Right ventricle myocardium superior (tissue), 1 donor: ENCODE measurements at places on chromosomes 6 and 20.

DNA sequence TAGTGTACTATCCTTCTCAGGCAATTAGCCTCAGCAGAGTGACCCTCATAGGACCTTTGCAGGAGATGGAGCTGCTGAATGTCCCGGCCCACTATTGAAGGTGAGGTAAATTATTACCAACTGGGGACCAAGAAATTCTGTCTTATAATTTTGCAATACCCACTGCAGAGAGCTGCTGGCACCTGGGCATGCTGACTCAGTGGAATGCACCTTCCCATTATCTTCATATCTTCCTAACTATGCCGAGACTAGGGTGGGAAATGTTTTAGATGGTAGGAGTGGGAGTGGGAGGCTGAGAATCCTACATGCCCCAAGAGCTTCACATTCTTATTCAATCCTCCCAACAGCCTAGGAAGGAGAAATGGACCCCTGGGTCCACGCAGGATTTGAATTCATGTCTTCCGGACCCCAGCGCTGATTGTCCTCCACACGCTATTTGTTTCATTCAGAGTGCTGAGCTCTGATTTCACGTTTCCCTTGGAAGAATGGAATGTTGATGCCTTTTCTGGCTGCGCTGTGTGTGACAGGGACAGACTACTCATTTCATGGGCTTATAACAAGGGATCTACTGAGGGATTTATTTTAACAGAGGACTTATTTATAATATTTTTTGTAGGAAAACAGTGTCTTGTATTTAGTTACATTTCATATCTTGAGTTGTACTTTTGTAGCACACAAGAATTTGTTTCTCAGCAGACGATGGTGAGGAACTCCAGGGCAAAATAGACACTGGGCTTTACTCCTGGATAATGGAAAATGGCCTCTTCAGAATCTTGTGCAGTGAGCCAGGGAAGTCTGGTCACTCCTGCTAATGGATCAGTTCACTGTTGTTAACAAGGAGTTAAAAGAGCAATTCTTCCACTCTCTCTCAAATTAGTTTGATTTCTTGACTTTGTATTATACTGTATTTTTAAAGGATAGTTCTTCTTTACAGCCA is 66.4 kb downstream of the FYN start:
- no peak for DNase-seq

DNA sequence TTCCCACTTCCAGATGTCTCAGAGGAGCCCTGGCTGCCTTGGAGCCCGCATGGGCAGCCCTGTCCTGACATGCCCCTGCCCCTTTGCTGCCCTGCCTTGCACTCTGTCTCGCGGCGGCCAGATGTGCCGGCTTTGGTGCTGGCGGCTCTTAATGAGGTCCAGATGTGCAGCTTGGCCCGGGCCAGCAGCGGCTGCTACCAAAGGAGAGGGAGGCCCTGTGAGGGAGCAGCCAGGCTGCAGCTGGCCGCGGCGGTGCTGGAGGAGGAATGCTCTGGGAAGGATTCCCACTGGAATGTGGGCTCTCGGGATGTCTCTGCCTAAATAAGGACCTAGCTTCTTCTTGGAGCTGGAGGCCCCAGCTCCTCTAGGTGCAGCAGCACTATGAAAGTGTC is 72.4 kb downstream of the FGD2 start:
- peak; percentile 91 for DNase-seq

GRCh38 chr6:17336425-17336824 is 55.3 kb downstream of the RBM24 start:
- no peak for DNase-seq

DNA sequence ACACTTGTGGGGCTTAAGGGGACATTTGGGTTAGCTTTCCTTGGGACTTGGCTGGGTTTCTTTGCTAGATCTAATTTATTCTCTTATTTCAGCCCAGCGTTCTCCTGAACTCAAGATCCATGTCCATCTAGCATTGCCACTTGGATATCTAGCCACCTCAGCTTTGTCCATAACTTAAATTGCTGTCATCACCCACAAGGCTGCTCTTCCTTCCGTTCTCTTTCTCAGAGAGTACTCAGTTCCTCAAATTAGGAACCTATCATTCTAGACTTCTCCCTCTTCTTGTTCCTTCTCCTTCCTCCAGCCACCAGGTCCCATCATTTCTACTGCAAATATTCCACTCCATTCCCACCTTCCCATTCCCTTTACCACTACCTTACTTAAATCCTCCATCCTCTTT is 4.3 kb downstream of the SMIM26 start:
- no peak for DNase-seq

- DNase-seq, result no peak
Measured at GRCh38 chr20:22288957-22289356, 295.4 kb downstream of the FOXA2 start.

GRCh38 chr20:50731930-50732690 is 730 bp downstream of the PARD6B start:
- DNase-seq, result no peak

- DNase-seq, result no peak
Measured at GRCh38 chr6:90846824-90847223, 260.0 kb upstream of the MAP3K7 start.

- no peak for DNase-seq
Measured at GRCh38 chr20:32294071-32294470, 16.6 kb downstream of the KIF3B start.

GRCh38 chr6:53878808-53879207 is 84.0 kb downstream of the LRRC1 start:
- no peak for DNase-seq
